ENCODE measurements at places on chromosomes 3 and 15.

GRCh38 chr3:106811376-106811775, 565.9 kb upstream of the CCDC54 start:
- DNase-seq = no peak

DNA sequence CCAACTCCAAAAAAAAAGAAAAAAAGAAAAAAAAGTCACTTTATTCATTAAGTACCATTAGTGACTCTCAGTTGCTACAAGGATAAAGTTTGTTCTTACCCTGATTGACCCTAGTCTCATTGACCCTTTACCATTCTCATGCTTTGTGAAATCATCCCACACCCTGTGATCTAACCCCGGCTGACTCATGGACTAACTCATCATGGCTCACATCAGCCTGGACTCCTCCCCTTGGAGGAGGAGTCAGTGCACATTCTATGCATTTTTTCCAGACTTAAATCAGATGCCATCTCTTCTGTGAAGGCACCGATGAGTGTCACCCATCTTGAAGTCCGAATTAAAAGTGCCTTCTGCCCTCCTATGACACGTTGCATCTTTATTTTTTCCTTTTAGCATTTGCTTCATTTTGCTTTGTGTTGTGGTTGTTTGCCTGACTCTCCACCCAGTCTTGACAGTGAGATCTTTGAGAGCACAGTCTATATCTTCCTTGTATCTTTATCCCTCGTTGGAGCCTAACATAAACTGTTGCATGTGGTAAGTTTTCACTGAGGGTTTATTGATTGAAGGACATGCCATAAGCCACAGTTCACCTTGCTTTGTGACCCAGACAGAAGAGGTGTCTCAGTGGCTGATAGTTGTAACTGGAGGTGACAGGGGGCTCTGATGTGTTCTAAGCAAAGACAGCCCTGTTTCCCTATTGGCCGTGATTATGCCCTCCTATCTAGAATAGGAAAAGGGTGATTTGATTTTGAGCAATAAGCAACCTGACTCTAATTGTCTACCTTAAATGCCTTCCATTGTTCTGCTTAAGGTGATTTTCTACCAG, 72.1 kb downstream of the IL1RAP start:
- DNase-seq = peak; percentile 94

- no peak for DNase-seq
These were observed 51.8 kb downstream of the SMAD6 start for GRCh38 chr15:66753687-66754377.

DNA sequence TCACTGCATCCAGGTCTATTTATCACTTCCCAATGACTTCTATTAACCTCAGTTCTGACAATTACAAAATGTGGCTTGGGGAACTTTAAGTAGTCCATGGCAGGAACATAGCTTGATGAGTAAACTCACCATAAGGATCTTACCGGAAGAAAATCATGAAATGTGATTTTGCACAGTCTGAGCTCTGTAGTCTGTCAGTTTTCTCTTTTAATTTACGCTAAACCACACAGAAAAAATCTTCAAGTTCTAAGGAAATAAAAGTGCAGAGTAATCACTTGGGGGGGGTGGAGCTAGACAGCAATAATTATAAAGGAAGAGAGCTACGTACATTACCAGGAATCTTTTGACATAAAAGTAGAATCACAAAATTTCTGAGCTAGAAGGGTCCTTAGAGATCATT, 9.2 kb downstream of the TBC1D5 start:
- DNase-seq = no peak

DNA sequence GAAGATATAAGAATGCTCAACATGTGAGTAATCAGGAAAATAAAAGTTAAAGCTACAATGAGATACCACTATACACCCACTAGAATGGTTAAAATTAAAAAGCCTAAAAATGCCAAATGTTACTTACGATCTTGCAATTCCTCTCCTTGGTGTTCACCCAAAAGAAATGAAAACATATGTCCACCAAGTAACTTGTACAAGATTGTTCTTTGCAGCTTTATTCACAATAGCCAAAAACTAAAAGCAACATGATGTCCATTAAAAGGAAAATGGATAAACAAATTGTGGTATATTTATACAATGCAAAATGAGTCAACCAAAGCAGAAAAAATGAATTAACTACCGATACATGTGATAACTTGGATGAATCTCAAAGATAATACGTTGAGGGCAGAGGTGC, 301.6 kb upstream of the THBS1 start:
- DNase-seq = no peak

GRCh38 chr3:170423001-170423615, 4.4 kb downstream of the CLDN11 start:
- DNase-seq = no peak

DNA sequence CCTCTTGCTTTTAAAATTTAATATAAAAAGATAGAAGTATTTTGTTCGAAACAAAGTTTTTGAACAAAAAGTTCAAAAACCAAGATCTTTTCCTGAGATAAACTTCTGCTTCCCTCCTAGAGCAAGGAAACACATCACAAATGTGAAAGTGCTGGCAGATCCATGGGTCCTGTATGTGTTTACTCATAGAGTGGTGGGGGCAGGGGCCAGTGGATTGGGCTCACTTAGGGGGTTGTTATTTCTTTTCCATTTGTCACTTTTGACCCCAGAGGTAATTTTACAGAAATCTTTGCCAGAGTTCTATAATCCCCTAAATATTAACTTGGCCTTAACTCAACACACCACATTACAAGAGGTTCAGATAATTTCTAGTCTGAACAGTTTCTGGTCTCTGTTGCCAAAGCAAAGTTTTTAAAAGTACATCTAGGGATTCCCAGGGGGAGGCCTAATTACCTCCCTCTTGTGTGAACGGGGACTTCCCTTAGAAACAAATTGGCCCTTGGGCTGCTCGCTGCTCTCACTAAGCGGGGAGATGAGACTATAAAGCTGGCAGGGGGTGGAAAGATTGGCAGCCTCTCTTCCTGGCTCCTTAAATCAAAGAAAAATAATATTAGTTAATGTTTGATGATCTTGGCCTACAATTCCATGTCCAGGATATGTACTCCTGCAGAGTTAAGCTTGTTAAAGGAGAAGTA, 66.8 kb upstream of the PTX3 start:
- DNase-seq = peak; percentile 26

- no peak for DNase-seq
These were observed 314.7 kb downstream of the LPP start for GRCh38 chr3:188468662-188469061.

GRCh38 chr3:185880600-185880999, 55.8 kb upstream of the IGF2BP2 start:
- no peak for DNase-seq

- DNase-seq = no peak
These were observed 26.0 kb downstream of the MESP1 start for GRCh38 chr15:89725064-89725463.
